Activated gamma-delta T cell (primary cell): ENCODE measurements at places on chromosomes 7 and 10.

GRCh38 chr7:40717242-40717641 is 582.4 kb downstream of the SUGCT start:
- DNase-seq, result no peak

DNA sequence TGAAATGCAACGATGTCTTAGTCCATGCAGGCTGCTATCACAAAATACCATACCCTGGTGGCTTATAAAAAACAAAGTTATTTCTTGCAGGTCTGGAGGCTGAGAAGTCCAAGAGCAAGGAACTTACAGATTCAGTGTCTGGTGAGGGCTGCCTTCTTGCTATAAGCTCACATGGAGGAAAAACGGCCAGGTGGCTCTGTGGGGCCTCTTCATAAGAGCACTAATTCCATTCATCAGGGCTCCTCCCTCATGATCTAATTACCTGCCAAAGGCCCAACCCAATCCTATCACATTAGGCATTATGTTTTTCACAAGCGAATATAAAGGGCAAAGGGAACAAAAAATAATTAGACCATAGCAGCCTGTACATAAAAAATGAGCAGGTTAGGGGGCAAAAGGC is 35.4 kb downstream of the PAPSS2 start:
- DNase-seq, result no peak

DNA sequence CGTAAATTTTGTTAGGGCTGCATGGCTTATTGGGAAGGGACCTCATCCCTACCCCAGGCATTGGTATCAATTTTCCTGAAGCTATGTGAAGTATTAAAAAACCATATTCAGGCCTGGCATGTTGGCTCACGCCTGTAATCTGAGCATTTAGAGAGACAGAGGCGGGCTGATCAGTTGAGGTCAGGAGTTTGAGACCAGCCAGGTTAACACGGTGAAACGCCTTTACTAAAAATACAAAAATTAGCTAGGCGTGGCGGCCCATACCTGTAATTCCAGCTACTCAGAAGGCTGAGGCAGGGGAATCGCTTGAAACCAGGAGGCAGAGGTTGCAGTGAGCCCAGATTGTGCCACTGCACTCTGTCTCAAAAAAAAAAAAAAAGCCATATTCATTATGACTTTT is 7.1 kb downstream of the TASOR2 start:
- DNase-seq, result no peak

DNA sequence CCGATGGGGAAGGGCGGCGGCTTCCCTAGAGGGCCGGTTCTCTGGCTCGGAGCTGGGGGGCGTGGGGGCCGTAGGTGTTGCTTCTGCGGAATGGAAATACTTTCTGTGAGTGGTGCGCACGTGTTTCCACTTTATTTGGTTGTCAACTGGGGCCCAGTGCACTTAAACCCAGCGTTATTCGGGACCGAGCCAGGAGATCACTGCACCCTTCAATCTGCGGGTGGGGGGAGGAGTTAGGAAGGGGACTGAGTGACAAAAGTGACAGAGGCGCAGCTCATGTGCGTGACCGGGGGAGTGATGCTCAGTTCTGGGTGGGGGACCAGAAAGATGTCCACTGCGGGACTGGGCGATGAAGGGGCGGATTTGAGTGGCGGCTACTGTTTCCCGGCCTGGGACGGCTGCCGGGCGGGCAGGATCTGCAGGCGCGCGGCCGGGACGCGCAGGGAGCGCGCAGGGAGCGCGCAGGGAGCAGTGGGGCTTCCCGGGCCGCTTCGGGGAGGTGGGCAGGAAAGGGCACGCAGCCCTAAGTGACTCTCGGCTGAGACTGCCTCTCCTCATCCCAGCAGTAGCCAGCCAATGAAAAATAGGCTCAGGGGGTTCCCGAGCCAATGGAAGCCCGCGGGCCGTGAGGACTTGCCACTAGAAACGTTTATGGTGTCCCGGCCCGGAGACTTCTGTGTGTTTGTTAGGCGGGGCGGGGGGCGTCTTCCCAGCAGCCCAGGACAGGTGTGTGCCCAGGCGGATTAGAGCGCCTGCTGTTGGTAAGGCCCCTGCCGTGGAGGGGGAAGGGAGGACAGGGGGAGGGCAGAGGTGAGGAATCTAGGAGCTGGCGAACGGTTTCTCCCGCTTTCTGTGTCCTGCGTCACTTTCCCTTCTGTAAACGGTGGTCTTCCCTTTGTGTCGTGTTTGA is 54.3 kb upstream of the KDM7A start:
- DNase-seq, result peak; percentile 33

- no peak for DNase-seq
These were observed 91.9 kb downstream of the ZWINT start for GRCh38 chr10:56269181-56269580.

- no peak for DNase-seq
These were observed 21.4 kb downstream of the UBN2 start for GRCh38 chr7:139252451-139252850.

DNA sequence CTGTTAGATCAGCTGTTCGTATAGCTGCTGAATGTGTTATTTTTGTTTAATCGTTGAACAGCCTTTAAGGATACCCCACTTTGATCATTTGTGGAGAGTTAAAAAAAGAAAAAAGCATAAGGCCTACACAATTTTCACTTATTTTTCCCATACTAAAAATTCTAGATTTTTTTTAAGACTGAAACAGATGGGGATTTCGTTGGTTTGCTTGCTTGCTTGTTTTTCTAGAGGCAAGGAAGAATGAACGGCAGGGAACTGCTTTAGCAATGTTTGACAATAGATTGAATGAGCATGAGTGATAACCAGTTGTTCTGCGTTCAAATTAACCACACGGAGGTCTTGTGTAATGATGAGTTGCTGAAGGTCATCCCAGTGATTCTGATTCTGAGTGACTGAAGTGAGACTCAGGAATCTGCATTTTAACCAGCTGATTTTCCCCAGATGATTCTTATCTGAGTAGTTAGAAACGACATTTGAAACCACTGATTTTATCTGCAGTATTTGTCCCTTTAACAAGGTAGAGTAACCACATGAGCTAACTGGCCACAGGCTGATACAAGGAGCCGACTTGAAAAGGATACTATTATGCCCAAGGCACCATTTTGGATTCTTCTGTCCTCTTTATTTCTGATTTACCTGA is 85.9 kb downstream of the GPR37 start:
- no peak for DNase-seq

DNA sequence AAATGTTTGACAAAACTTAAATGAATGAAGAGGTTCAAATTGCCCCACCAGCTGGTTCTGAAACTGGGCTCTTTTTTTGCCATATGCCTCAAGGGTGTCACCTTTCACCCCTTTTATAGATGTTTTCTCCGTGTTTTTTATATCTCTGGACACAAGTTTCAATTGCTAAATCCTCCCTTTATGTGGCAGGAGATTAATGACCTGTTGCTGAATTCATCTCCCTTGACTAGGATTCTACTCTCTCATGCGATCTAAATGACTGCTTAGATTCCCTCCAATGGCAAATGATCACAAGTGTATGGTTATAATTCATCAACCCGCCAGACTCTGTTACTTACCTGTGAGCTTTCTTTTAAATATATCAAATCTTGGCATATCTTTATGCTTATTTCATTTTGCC is 677.0 kb upstream of the POT1 start:
- DNase-seq, result no peak

DNA sequence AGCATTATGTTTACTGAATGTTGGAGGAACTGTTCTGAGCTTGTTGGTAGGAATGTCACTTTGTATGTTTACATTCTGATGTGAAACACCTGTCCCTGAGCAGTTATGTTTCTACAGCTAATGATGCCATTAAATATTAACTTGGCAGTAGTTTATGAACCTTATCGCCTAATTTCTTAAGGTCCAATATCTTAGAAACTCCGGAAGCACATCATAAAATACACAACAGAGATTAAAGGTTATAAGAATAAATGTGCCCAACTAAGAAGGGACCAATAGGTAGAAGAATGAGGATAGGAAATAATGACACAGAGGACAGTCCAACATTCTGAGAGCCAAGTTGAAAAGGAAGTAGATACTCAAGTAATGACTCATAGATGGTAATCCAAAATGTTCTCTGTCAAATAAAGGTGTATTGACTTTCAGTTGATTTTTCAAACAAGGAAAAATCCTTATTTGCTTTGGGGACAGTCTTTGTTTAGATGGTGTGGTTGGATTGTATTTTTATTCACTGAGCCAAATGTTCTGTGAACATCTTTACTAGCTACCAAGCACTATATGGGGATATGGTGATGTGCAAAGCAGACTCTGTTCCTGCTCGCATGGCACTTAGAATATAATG is 31.9 kb downstream of the LCOR start:
- no peak for DNase-seq

DNA sequence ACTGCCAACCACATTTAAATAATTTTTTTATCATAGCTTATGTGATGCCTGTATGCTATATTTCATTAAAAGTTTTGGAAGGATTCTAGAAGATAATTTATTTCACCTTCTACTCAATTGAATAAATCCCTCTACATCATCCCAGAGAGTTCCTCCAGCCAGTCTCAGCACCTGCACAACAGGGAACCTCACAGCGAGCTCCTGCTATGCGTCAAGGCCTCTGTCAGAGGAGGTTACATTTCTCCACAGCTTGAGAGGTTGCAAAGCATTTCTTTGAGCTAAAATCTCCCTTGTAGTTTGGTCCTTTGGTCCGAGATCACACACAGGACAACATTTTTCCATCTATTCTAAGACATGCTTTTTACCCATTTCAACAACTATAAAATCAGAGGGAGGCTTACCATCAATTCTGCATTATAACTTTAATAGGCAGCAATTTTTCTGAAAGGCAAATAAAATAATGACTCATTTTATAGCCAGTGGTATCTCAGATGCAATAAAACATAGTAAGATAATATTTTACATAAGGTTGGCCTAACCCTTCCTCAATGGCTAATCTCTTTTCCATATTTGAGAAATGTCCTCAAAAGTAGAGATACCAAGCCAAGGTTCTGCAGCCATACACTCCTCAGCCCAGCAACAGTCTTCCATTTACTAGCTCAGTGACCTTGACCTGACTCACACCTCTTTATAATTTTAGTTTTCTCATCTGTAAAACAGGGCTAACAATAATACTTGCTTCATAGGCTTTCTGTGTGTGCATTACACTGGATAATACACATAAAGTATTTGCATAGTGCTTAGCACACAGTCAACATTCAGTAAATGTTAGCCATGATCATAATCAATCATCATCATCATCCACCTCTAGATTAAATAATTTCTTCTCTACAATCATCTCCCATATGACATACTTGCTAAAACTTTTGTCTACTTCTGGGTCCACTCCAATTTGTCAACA is 68.8 kb downstream of the DOCK4 start:
- no peak for DNase-seq

- DNase-seq, result no peak
These were observed 247.3 kb downstream of the SEMA3A start for GRCh38 chr7:83947260-83947659.

GRCh38 chr10:111107846-111108245 is 31.0 kb downstream of the ADRA2A start:
- no peak for DNase-seq

- no peak for DNase-seq
These were observed 167.9 kb downstream of the FRMD4A start for GRCh38 chr10:14162629-14163344.

DNA sequence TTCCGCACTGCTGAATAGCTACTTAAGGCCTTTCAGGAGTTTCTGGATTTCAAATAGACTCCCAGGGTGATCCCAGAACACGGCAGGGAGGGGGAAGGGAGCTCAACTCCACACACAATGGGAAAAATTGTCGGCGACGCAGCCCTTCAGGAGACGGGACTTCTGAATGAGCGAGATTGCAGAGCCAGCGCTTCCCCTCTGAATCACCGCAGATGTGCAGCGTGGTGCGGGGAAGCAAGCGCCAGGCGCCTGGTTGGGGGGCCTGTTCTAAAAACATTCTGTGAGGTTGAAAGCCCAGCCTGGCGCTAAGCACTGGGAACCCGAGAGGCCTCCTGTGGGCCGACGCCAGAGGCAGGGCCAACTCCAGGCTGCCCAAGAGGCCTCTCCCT is 163.3 kb downstream of the MAD1L1 start:
- DNase-seq, result no peak

DNA sequence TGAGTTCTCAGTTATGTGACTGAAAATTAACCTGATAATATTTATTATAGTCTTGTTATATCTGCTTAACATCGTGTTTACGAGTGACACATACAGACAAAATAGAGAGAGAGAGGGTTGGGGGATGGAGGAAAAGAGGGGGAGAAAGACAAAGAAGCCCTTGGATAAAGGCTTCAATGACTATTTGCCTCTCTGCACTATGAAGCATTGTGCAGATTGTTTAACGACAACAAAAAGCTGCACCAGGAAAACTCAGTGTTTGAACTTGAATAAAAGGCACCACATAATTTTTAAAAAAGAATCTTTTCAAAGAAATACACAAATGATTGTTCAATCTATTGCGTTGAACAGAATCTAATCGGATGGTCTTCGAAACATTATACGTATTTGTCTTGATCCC is 27.8 kb downstream of the MAGI2 start:
- DNase-seq, result no peak

DNA sequence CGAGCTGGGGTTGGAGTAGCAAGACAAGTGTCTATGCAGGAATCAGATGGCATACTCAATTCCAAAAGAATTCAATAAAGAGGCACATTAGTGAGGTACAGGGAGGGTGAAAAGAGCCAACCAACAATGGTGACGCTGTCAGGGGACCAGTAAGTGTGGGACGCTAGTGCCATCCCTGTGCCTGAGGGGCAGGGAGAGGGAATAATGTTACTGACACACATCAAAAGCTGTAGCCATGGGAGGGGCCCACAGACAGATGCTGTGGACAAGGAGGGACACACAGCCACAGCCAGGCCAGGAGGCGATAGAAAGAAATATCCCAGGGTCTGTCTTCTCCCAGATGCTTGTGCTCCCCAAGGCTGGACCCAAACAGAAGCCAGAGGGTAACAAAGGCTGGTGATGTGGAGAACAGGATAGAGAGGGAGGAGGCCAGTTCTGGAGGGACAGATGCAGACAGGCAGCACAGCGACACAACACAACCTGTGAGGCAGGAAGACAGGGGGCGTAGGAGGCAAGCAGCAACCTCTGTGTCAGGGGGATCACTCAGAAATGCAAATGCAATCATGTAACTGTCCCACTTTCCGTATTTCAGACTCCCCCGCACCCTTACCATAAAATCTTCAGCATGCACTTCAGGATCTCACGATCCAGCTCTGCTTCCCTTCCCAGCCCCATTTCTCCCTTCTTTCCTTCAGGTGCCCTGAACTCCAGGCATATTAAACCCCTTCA is 240.5 kb upstream of the FZD8 start:
- DNase-seq, result no peak

GRCh38 chr7:36301914-36302771 is 87.5 kb upstream of the ANLN start:
- DNase-seq, result no peak

GRCh38 chr7:94366163-94366562 is 28.5 kb upstream of the COL1A2 start:
- DNase-seq, result no peak
